ENCODE measurements at places on chromosomes 11 and 22.

DNA sequence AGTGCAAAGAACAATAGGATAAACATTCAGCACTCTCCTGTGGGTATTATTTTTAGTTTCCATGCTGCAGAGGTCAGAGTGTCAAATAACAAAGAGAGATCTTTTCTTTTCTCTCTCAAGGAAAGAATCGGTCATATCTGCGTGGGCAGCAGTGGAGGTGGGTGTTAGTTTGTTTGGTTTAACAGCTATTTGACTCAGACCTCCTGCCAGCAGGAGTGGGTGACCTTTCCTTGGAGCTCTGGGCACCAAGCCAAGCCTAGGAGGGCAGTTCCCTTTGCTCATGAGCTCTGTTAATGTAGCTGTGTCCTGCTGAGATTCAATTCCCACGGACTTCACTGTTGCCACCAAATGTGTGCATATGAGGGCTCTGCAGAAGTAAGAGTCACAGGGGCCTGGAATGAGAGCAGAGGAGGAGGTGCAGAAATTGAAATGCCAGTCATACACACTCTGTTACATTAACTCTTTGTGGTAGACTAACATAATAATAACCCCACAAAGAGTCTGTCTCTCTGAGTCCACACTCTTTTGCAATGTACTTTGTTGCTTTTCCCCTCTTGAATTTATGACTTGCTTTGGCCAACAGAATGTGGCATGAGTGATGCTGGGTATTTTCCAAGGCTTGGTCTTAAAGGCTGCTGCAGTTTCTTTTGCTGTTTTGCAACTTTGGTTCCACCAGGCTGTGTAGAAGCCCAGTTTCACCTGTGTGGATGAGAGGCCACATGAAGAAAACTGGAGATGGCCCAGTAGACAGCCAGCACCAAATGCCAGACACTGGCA is 76.0 kb upstream of the GRK3 start:
- peak; percentile 32 for DNase-seq

GRCh38 chr11:33064033-33064825 is 24.9 kb downstream of the TCP11L1 start:
- no peak for DNase-seq

GRCh38 chr22:19619144-19620009 is 94.9 kb upstream of the SEPTIN5 start:
- no peak for DNase-seq

GRCh38 chr11:27215471-27216269 is 147.3 kb downstream of the CCDC34 start:
- DNase-seq, result no peak

GRCh38 chr11:128709402-128709801 is 15.5 kb downstream of the FLI1 start:
- no peak for DNase-seq

- no peak for DNase-seq
Measured at GRCh38 chr11:29129844-29130243, 887.0 kb downstream of the KCNA4 start.

GRCh38 chr22:30238661-30239487 is 7.7 kb downstream of the LIF start:
- no peak for DNase-seq

- no peak for DNase-seq
Measured at GRCh38 chr11:118911880-118912741, 13.6 kb downstream of the BCL9L start.

- no peak for DNase-seq
Measured at GRCh38 chr11:118267486-118267885, 3.4 kb upstream of the MPZL2 start.

- no peak for DNase-seq
Measured at GRCh38 chr11:35160902-35161597, 22.1 kb downstream of the CD44 start.

DNA sequence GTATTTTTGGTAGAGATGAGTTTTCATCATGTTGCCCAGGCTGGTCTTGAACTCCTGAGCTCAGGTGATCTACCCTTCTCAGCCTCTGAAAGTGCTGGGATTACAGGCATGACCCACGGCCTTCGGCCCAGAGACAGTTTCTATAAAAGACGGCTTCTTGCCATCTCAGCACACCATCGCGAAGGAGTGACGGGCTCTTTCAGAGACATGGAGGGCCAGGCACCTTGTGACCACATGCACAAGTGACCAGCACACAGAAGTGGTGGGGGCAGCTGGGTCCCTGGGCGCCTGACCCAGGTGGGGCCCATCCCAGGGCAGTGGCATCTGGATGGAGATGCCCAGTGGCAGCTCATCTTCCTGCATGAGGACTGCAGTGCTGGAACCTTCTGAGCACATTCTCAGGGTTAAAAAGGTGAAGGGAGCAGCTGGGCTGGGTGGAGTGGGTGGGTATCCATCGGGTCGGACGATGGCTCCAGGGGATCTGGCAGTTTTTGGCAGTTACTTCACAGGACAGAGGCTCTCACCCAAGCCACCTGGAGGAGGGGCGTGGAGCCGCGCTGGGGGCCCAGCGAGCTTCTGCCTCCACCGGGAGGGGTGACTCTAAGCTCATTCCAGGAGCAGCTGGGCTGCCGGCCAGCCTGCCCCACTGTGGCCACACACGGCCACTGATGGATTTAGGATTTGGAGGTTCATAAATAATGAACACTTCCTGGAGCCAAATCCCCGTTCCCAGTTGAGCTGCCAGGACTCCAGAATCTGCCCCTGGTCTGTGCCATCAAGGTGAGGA is 373.0 kb downstream of the CTTN start:
- no peak for DNase-seq

DNA sequence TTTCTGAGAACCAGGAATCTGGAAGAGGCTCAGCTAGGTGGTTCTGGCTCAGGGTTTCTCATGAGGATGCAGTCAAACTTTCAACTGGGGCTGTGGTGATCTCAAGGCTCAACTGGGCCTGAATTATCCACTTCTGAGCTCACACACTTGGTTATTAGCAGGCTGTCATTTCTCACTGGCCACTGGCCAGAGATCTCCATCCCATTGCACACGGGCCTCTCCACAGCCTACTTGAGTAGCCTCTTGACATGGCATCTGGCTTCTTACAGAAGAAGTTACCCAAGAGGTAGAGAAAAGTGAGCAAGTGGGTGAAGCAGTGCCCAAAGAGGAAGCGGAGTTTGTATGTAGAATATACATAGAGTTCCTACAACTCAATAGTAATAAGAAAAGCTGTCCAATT is 16.0 kb downstream of the CALCA start:
- DNase-seq, result no peak

DNA sequence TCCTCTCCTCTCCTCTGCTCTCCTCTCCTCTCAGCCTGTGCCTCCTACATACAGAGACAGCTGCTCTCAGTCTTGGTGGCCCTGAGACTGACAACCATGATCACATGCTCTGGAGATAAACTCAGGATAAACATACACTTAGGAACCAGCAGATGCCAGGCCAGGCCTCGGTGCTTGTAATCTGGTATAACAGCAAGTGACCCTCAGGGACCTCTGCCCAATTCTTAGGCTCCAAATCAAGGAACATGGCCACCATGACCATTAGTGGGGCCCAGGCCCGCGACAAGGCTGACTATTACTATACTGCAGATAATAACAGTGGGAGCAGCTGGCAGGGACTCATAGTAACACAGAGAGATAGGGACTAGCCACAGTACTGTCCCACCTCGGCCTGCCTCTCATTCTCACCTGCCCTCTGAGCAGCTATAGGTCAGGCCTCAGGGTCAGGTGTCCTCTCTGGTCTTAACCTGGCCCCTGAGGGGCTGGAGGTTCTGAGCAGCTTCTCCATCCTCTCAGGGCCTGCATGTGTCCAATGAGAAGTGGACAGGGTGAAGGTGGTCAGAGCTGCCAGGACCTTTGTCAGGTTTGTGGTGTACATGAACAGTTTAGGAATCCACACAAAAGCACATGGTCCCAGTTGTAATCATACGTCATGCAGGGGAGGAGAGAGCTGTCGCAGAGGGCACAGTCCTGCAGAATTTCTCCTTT is 106.1 kb downstream of the GGTLC2 start:
- DNase-seq, result no peak

DNA sequence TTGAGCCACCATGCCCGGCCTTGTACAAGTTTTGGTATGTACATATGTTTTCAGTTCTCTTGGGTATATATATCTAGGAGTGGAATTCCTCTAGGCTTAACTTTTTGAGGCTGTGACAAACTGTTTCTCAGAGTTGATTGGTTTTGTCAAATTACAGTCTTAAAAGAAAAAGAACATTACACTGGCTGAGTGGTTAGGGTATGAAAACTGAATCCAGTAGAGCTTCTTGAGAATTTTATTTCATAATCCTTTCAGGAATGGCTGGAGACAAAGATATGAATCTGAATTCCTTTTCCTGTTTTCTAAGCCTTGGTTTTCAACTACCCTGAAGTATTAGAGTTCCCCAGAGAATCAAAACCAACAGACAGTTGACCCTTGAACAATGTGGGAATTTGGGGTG is 6.5 kb downstream of the METTL15 start:
- no peak for DNase-seq

DNA sequence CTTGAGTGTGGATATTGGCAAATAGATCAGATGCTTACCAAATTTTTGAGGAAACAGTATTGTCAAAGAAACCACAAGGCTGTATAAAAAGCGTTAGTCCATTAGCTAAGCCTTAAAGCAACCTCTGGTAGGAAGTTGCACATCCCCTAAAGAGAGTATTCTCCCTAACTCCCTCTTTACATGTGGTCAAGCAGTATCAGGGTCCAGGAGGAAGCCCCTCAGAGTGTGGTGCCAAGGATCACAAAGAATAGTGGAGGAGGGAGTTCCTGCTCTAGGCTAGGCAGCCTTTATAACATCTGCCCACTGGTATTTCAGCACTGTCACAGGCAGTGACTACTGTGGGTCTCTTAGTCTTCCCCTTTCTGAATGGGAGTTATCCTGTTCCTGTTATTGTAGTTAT is 18.8 kb upstream of the AMPD3 start:
- no peak for DNase-seq

- DNase-seq, result no peak
Measured at GRCh38 chr11:60889869-60890311, 16.5 kb downstream of the PRPF19 start.

DNA sequence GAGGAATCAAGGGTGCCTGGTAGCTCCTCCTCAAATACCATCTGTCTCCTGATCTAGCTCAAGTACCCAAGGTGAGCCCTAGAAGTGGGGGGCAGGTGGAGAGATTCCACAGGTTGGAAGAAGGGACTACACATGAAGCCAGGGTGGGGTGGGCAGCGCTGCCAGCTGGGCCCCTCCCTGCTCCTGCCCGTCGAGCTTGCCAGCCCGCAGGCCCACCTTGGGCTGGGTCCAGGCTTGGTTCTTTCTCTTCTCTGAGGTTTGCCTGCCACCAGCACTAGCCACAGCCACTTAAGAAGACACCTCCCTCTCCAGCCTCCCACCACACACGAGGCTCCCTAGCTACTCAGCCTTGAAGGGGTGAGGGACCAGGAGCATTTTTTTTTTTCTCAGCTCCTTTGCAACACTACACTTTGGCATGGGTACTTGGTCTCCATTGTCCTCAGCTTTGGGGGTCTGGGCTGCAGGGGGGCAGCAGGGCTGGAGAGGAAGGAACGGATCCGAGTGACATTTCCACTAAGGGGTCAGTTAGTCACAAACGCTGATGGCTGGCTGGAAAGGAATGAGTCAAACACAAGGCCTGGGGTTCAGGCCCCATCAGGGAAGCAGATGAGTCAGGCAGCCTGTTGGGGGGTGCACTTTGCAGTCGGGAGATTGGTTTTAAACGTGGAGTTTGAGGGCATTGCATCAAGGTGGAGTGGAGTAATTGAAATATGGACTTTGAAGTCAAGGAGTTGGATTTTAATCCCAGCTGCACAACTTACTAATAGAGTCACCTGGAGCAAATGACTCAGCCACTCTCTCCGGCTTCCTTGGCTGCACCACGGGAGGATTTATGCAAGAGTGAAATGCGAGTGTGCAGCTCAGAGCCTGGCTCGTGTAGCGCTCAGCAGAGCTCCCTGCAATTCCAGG is 7.4 kb upstream of the NPTXR start:
- DNase-seq, result no peak

DNA sequence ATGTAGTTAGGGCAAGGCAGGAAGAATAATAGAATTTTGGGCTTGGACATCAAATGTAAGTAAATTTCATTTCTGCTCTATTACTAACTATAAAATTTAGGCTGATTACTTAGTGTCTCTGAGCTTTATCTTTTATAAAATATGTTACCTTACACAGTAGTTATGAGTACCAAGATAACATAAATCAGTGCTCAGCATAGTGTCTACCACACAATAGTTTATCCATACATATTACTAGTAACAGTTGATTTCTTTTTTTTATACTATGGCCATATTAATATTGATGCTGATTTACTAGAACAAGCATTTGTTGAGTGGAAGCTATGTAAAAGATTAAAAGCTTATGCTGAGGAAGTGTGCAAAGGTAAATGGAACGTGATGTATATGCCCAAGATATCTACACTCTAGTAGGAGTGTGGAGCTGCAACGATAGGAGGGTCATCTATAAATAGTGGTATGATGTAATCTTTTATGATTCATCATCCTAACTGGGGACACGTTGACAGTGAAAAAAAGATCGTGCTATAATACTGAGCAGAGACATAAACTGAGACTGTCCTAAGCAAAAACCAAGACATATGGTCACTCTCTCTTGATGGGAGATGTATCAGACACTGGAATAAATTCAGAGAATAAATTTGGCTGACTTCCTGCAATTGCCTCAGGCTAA is 8.7 kb upstream of the SLC5A12 start:
- no peak for DNase-seq

- no peak for DNase-seq
Measured at GRCh38 chr11:61769946-61770683, 17.7 kb downstream of the MYRF start.

GRCh38 chr11:85517272-85517671 is 109.9 kb downstream of the DLG2 start:
- no peak for DNase-seq

All from NK-92 treated with Interleukin-12 subunit alpha and Interleukin-12 subunit beta, amount 100 ng/mL, for 24 hours (cell line).